Endothelial cell (in vitro differentiated cells): ENCODE measurements at places on chromosomes 5 and 9.
A peak's percentile ranks its signal among the peaks of the same experiment; 100 is the strongest.

- no peak for DNase-seq
Observed at GRCh38 chr9:113665756-113666155, 202.2 kb downstream of the RGS3 start.

- DNase-seq = no peak
Observed at GRCh38 chr5:82334856-82335255, 56.7 kb upstream of the RPS23 start.

- no peak for DNase-seq
Observed at GRCh38 chr9:137136261-137136880, 2.6 kb upstream of the GRIN1 start.

- DNase-seq = no peak
Observed at GRCh38 chr5:157793301-157793700, 49.8 kb downstream of the LSM11 start.

DNA sequence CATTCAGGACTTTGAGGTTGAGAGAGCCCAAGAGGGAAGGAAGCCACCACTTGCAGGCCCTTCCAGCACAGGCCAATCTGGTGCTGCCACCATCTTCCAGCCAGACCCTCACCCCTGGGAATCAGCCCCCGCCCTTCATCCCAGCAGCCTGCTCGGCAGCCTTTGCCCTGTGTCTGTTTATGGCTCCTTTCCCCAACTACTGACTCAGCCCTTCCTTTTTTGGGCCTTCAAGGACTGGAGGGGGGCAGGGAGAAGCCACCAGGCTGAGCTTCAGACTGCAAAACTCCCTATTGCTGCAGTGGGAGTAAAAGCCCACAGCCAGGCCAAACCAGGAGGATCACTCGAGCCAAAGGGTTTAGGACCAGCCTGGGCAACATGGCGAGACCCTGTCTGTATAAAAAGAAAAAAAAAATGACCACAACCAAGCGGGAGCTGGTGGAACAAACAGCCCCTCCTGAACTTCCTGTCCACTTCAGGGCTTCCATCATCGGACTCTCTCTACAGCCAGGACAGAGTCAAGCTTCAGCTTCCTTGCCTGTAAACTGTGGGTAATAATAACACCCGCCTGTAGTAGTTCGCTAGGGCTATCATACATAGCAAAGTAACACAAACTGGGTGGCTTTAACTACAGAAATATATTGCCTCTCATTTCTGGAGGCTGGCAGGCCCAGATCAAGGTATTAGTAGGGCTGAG, 85.9 kb upstream of the IL17B start:
- DNase-seq = no peak

GRCh38 chr9:94915476-94916450, 189.3 kb downstream of the AOPEP start:
- DNase-seq = no peak

DNA sequence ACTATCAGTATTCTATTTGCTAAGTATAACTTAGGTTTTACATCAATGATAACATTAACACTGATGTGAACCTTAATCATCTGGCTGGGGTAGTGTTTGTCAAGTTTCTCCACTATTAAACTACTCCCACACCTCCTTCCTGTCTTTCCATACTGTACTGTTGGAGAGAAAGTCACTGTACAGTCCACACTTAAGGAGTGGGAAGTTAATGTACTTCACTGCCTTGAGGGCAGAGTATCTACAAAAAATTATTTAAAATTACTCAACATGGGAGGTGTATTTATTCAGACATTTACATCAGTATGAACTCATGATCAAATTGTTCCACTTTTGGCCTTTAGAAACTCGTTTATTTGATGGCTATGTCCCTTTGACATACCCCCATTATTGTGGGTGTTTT, 11.9 kb downstream of the UHRF2 start:
- no peak for DNase-seq

GRCh38 chr5:176738637-176739250, 71.6 kb upstream of the UNC5A start:
- DNase-seq = no peak

DNA sequence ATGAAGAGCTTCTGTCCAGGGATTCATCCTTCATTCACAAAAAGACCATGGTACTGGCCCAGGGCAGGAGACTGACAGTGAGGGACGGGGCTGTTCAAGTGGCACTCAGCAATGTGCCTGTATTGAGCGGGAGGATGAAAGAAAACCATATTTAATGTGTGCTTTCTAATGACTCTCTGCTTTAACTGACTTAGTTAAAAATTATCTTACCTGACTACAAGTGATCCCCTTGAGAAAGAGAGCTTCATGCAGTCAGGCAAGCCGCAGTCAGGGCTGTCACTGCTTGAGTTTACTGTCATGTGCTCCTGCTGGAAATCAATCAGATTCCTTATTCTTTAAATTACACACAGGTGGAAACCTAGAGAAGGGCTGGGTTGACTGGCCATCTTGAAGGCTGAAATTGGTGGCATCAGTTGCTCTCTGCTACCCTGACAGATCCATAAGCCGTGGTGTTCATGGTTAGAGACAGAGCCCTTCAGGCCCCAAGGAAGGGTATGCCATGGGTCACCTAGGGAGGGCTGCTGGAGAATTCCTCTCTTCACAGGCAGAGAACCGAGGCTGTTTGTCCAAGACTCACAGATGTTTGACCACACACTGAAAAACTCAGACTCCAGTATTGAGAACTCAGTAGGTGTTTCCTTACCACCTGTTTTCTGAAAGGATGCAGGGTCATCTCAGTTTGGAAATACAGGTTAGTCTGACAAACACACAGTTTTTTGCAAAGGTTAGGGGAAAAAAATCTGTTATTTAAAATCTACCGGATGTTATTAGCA, 70.9 kb downstream of the TRIO start:
- DNase-seq = no peak

DNA sequence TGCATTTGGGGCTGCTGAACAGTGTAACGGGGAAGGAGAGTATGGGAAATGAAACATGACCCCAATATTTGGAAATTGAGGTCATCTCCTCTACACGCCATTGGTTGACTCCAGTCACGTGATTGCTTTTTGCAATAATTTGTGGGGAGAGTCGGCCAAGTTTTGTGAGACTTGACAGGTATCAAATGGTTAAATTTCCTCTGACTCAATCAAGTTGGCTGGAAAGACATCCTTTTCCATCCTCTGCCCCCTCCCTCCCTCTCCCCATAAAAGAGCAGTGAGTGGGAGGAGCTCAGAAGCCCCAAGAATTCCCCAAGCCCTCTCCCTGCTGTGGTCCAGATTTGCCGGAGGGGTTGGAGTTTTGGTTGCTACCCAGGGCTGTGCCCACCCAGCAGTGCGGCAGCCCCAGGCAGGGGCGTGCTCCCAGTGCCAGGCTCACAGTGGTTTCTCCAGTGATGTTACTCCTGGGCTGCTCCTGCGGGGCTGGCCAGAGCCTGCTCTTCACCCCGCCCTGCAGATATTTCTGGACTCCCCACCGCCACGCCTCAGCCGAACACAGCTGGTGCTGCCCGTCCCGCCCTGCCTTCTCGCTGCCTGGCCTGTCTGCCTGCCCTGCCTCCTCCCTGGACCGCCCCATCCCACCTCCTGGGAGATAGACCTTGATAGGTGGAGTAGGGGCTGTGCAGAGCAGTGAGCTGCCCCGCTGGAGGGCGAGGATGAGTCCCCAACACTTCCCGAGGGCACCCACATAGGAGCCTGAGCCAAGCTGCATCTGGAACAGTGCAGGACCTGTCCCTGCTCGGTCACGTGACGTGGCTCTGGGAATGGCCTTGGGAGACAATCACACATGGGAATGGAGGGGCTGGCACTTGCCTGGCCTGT, 3.4 kb downstream of the COL5A1 start:
- DNase-seq = no peak

- peak; percentile 24 for DNase-seq
Observed at GRCh38 chr9:116549061-116549664, 137.9 kb upstream of the TRIM32 start.

DNA sequence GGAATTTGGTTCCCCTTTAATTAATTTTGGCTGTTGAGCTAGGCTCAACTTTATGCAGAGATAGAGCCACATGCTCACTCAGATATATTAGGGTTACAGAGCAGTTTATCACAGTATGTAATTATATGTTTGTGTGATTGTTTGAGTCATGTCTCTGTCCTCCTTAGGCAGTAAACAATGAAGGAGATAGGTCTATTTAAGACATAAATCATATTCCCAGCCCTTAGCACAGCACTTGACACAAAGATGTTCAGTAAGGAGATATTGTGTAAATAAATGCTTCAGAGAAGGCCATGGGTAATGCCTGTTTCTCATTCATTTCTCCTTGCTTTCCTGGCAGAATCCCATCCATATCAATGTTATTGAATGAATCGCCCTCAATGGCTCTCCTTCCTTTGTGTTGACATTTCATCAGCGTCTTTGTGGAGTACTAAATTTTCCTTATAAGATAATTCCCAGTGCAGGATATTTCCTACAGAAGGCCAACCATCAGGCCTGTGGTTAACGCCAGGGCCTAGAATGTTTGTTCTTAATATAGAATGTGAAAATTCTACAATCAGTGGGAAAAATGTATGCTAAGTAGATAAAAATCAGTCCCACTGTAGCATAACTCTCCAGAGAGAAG, 408.0 kb downstream of the EBF1 start:
- DNase-seq = no peak

DNA sequence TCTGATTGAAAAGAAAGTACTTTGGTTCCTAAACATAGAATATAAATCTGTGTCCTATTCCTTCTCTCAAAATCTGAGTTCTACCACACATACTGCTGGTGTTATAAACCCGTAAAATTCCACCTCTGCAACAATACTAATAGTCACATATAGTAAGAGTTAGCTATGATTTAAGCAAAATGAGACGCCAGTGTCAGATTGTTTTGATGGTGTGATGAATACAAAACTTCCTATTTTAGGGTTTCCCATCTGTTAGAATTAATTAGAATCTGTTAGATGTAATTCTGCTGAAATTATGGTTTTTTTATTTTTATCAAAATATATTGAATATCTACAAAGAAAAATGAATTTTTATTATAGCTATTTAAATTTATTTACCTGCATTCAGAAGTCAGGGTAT, 26.7 kb downstream of the ARSK start:
- no peak for DNase-seq

GRCh38 chr5:143673676-143674468, 138.1 kb upstream of the HMHB1 start:
- DNase-seq = no peak

- DNase-seq = no peak
Observed at GRCh38 chr9:114493521-114494184, 11.6 kb downstream of the WHRN start.

DNA sequence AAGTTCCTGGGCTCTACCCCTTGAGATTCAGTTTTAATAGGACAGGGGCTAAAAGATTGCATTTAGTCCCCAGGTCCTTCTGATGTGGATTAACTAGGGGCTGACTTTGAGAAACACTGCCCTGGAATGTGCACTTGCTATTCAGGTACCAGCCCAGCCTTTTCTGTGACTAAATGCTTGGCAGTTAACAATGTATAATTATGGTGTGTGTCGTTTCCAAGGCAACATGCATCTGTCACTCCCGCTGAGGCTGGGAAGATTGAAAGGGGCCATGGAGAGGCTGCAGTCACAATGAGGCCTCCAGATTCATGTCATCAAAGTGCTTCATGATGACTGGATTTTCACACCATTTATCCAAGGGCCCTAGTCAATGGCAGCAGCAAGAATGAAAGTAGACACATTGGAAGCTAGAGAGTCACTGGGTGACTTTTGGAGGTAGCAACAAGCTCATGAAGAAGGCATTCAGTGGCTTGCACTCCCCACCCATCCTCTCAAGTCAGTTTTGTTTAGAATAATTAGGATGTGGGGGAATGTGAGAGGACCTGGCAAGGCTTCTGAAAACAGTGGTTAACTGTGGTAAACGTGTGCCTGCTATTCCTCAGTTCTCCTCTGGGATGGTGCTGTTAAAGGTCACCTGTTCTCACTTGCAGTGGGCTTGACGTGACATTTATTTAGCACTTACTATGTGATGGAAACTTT, 28.3 kb downstream of the RAI14 start:
- no peak for DNase-seq

DNA sequence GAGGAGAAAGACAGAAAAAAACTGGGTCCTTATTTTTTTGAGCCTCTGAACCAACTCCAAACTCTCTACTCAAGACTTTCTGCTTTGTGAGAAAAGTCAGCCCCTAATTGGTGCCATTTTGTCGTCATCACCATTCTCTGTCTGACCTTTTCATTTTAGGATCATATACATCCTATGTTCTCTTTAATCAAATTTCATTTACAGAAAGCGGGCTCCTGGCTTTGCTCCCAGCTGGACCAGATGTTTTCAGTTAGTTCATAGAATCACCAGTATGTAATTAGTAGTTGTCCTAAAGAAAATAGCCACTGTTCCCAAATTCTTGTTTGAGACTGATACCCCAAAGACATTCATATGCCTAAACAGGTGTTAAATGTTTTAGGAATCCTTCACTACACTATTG, 28.6 kb upstream of the SLCO4C1 start:
- DNase-seq = no peak

DNA sequence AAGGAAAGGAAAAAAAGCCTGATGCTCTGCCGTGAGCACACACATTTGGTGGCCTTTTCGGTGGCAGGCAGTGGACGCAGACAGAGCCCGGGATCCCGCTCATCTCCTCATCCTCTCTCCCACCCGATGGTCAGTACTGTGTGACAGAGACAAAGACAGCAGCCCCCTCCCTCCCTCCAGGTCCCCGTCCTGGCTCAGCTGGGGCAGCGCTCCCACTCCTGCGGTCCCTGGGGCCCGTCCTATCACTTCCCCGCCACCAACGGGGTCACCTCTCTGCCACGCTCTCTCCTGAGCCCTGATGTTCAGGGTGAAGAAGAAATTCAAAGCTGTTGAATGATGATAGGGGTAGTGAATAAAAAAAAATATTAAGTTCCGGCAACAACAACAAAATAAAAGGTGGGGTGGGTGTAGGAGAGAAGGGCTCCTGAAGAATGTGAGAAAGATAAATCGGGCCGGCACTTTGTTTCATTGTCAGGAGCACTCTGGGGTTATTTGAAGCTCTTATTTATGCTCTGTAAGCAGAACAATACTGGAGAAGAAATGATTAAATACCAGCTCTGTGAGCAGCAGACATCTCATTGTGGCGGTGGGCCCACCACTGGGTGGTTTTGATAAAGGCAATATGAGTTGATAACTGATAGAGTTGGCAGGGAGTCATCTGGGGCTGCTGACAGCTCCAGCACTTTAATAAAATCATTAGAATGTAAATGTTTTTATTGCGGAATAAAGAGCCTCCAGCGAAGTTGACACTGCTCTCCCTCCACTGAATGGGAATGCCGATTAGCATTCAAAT, 417.7 kb downstream of the IRX1 start:
- no peak for DNase-seq

GRCh38 chr9:117253261-117253660, 161.6 kb downstream of the ASTN2 start:
- DNase-seq = no peak
